ENCODE measurements at places on chromosomes 12 and 14.

- no peak for DNase-seq
These were observed 98.0 kb downstream of the SAMD4A start for GRCh38 chr14:54664961-54665360.

- no peak for DNase-seq
These were observed 3.6 kb downstream of the CFAP73 start for GRCh38 chr12:113152835-113153814.

DNA sequence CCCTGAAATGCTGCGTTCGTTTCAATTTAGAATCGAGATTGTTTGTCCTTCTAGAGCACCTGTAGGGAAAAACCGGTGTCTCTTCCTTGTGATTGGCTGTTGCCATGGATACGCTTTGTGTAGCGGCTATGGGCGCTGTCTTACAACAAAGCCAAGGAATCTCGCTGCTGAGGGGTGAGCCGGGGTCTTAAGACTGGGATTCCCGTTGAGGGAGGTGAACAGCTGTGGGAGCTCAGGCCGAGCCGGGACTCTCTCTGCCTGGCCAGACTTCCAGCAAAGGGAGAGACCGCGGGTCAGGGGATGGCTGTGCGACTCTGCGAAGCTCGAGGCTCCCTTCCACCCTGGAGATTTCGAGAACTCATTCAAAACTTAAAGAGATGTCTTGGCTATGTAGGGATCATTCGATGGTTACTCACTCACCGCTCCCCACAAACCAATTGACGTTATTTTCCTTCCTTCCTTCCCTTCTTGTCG lies at the start of the genes LRRIQ1 and TSPAN19:
Gene LRRIQ1, plus strand, starts transcription at position 118 of the 474 bp plus-strand sequence. CDS start 1,826 bp downstream, outside the sequence.
Gene TSPAN19, minus strand, starts transcription at position 44 of the 474 bp plus-strand sequence. CDS start 6,331 bp downstream, outside the sequence.
- peak; percentile 13 for DNase-seq

DNA sequence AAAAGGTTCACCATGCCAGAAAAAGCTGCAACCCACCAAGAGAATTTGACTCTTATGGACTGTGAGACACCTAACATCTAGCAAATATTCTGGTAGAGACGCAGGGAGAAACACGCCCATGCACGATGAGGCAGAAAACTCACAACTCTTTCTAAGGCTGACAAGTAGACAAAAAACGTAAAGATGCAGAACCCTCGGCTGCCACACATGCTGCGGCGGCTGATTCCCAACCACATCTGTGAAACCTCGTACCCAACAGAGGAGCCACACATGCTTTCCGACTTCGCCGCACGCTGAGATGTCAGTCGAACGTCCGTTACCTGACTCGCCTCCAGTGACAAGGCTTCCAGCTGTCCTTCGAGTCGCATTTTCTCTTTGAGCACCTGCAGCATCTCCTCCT lies 21.8 kb downstream of the GOLGA3 start:
- peak; percentile 26 for DNase-seq

DNA sequence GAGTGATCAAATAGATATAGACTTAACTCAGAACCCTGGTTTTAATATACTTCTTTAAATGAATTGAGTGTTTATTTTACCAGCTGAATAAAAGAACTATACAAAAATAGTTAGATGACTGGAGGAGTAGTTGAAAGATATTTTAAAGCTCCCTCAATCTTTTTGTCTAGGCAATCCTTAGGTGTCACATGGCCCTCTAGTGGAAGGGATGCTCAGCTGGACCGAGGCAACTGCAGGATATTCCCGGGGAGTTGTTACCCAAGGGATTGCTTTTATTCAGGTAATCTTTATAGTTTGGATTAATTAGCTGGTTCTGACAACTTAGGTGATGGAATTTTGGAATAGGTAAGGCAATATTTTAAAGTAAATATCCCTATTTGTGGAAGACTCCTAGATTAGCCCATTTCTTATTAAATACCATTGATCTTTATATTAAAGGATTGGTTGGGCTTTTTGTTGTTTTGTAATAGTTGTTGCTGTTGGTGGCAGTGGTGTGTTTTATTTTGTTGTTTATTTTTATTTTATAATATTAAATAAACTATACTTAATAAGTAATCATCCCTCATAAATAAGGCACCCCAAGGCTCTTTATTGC lies 57.1 kb downstream of the ZDHHC17 start:
- no peak for DNase-seq

DNA sequence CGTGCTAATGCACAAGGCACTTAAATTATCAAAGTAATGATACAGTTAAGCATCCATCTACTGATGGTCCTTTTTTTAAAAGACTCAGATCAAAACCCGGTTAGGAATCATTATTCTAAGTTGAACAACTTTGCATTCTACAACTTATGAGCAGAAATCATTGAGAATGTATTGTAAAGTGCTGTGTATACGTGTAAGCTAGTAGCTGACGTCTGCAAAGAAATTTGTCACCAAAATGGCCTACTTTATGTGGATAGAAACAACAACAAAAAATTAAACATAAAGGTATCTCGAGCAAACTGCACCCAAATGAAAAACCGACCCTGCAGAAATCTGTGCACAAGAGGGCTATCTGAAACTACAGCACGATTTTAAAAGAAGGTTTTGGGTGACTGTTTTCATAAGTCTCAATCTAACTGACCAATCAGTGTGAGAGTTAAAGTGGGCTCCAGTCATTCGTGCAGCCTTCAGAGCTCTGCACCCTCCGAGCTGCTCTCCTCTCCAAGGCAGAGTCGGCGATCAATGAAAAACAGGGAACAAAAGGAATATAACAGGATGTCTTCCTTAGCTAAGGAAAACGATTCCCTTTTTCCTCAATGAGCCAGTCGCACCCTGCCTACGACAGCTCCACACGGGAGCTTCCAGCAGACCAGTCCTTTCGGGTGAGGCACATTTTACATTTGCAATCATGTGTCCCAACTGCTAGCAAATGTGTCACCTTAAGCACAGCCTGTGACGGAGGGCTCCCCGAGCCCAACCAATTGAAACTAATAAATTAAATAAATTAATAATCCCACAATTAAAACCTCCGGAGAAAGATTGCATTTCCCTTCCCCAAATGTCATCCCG lies 200.7 kb upstream of the FOXN3 start:
- DNase-seq = no peak

DNA sequence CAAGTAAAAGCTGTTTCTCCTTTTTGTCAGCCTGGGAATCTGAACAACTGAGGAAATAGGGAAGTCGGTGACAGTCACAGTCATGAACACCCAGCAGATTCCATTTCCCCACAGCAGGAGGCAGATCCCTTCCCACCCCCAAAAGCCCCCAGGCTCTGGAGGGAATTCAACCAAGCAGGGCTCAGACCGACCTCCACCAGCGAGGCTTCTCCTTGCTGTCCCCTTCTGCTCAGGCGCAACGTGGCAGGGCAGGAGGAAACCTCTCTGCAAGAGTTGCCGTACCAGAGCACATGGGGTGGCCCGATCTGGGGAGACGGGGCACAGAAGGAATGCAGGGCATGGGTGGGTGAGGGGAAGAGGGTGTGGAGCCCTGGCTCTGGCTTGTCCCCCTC lies 319 bp downstream of the GALNT6 start:
- no peak for DNase-seq

DNA sequence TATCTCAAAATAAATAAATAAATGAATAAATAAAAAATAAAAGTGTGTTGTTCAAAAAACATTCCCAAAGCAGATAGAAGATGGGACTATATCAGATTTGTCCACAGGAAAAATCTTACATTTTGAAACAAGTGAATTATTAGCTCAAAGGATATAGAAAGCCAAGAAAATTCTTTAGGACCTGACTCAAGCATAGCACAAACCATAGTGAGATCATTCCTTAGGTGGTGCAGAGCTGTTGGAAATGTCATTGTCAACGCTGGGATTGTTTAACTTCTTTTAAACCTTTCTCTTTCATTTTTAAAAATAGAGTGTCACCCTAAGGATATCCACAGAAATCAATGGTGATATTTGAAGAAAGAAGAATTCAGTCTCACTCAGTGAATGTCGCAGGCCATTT lies 43.5 kb downstream of the DRAM1 start:
- DNase-seq = no peak

DNA sequence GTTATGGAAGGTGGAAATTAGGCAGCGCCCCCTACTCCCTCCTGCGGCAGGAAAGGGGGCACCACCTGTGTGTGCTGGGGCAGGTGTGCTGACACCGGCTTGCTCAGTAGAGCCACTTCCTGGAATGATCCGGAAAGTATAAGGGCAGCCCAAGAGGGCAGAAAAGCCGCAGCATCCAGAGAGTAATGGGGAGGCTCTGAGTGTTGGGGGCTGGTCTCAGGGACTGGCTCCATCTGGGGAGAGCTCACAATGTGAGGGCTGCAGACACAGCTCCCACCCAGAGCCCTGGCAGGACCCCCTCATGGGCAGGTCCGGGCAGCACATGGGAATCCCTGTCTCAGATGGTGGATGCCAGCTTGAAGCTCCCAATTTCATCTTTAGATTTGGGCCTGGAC lies 187.6 kb upstream of the C14orf180 start:
- DNase-seq = no peak

DNA sequence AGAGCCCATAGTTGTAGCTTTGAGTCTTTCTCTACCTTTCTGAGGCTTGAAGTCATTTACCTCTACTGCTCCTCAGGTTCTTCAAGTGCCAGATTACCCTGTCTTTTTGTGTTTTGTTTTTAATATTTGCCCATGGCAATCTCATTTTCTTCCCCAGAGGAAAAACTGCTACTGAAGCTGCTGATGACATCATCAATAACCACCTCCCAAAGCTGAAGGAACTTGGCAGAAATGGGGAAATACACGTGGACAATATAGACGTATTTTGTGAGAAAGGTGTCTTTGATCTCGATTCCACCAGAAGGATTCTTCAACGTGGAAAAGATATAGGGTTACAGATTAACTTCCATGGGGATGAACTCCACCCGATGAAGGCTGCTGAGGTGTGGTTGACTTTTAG lies 17.1 kb downstream of the AMDHD1 start:
- no peak for DNase-seq

GRCh38 chr12:66803930-66804329 lies 125.1 kb upstream of the GRIP1 start:
- no peak for DNase-seq

- DNase-seq = no peak
These were observed 5.8 kb downstream of the ARHGEF40 start for GRCh38 chr14:21075719-21076437.

GRCh38 chr14:97697772-97698171 lies 900.6 kb downstream of the VRK1 start:
- no peak for DNase-seq

- DNase-seq = no peak
These were observed 41.7 kb downstream of the RPH3A start for GRCh38 chr12:112833267-112833666.

- peak; percentile 93 for DNase-seq
These were observed at the start of gene TSPAN31 for GRCh38 chr12:57744777-57745484. TSS of gene TSPAN31 (plus strand) at chr12:57745039. CDS start at chr12:57745155, 116 bp downstream.

- no peak for DNase-seq
These were observed 161.9 kb downstream of the CRADD start for GRCh38 chr12:93839064-93839463.

DNA sequence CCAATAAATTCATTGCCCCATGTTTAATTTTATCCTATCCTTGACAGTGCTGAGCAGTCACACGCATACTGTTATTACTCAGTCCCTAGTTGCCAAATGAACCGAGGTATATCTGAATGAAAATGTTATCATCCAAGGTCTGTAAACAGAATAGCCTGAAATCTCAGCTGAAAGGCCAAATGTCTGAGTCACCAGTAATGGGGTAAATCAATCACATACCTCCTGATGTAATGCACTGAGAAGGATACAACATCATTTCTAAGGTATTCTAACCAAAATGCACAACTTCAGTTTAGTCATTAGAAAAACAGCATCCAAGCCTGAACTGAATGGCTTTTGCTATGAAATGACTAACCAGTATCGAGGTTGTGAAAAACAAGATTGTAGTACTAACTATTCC lies 228.6 kb downstream of the DPF3 start:
- DNase-seq = no peak

DNA sequence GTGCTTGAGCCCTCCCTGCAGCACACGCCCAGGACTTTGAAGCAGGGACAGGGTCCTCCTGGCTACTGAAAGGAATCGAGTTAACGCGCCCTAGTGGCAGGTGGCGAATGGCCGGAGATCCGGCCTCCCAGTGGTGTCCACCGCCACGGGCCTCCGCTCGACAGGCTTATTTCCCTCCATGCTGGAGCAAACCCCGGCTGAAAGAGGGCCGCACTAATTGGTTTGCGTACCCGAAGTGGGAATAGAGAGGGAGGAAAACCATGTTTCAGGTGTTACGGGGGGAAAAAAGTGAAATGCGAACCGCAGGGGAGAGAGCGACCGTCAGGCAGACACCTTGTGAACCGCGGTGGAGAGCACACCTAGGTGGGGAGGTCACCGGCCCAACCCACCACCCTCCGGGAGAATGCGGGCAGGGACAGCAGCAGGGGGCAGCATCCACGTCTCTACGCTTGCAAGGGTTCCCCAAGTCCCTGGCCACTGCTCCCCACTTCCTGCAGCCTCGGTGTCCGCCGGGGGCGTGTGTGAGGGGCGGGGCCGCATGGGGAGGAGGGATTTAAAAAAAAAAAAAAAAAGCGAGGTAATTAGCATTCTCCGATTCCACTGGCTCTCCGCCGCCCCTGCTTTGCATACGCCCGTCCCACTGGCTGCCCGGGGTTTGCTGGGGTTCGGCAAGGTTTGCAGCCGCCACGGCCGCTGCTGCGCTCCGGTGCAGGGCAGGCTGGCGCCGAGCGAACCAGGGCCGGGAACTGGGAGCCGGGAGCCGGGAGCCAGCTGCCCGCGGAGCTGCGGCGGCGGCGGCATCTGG lies 224.6 kb upstream of the CRY1 start:
- peak; percentile 82 for DNase-seq

- DNase-seq = no peak
These were observed 14.1 kb upstream of the MIS18BP1 start for GRCh38 chr14:45267071-45267470.

DNA sequence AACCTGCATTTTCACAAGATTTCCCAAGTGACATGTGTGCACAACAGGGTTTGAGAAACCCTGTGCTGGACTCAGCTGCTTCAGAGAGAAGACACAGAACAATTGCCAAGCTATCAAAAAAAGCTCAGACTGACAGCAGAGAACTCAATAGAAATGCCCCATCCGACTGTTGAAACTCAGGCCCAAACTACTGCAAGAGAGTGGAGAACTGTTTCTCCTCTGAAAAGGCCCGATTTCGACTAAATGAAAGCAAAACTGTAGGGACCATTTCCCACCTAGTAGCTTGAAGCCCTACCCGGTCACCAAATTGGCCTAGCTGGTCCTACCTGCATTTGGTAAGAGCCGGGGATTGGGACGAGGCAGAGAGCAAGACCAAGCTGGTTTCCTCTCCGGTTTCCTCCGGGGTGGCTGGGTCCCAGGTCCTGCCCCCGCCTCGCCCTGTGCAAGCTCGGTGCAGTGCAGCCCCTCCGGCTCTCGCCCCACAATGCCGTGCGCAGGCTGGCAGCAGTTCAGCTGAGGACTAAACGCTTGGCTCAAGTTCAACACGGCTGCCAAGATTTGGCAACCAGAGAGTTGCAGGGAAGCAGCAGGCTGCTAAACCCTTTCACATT lies 1180.6 kb downstream of the VRK1 start:
- DNase-seq = peak; percentile 75

GRCh38 chr12:126193190-126193589 lies 1128.0 kb downstream of the AACS start:
- no peak for DNase-seq

GRCh38 chr14:32384464-32384863 lies 55.4 kb downstream of the AKAP6 start:
- DNase-seq = no peak

GRCh38 chr12:51373187-51373586 lies 18.0 kb downstream of the GALNT6 start:
- no peak for DNase-seq

Measured in stimulated activated CD4-positive, alpha-beta T cell treated with anti-CD3 and anti-CD28 coated beads, Interleukin-15, amount 100 ng/mL, for 48 hours (primary cell).